ENCODE measurements at places on chromosomes 16 and 17. TPM values are rescaled to one million over a fixed set of nuclear protein-coding genes. Genes with fewer than 3 reads are reported as not detected.

DNA sequence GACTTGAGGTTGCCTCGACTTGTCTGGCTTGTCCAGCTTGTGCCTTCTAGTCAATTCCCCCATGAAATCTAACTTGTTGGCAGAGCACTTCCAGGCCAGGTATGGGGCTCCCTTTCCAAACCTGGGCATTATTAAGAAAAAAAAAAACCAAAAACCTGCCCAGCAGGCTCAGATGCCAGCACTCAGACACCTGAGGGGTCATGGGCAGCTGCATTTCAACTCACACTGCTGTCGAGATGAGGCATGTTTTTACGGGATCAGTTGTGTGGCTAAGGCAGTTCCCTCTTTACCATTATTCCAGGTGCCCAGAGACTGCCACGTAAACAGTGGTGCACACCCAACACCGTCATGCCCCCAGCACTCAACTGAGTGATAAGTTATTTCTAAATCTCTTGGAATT lies 17.8 kb downstream of the TMEM11 start:
- H3K27me3 ChIP-seq: no peaks in the 10 kb centered on the region
- peaks cover 16% of the 10 kb centered on the region for H3K36me3 ChIP-seq
- DNase-seq: no peak
- H3K4me3 ChIP-seq: no peak overlapping the region

DNA sequence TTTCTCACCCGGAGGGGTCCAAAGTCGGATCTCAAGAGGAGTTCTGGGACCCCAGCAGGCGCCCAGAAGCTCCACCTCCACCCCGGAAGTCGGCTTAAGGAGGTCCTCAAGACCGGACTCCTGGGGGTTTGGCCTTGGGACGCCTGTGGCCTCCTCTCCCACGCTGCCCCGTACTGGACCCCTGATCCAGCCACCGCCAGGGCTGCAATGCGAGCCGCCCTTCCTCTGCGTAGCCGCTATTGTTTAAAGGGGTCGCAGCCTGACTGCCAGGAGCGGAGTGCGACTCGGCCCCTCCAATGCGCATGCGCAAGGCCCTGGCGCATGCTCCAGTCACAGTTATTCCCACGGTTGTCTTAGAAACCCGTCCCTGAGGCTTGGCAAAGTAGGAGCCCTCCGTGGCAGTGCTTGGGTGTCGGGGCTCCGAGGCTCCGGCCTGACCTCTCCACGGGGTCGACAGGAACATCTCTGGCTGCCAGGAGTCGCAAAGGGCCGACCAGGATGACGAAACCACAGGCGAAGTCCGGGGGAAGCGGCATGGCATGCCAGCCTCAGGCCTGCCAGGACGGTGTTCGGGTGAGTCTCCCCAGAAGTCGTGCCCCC lies 719.0 kb downstream of the KCNJ18 start:
- no peak overlapping the region for H3K27ac ChIP-seq
- H3K4me1 ChIP-seq: no peaks in the 10 kb centered on the region
- peaks cover 6% of the 10 kb centered on the region for H3K36me3 ChIP-seq
- no peak overlapping the region for H3K4me3 ChIP-seq

DNA sequence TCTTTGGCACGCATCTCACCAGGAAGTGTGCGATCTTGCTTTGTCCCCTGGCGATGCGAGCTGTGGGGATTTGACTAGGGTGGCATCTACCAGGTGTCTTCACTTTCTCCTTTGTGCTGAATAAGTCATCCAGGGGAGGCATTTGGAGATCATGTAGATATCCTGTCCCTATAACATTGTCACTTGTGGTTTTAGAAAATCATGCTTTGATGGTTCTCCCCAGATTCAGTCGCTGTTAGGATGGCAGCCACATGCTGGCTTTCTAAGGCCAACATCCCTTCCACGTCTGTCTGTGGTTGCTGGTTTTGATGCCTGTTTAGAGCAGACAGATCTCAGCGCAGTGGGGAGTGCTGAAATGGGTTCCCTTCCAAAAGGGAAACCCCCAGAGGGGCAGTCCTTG lies 2.5 kb downstream of the ADAD2 start:
- no peak for DNase-seq
- H3K36me3 ChIP-seq: no peaks in the 10 kb centered on the region
- H3K27me3 ChIP-seq: peaks cover 13% of the 10 kb centered on the region
- no peak overlapping the region for H3K4me3 ChIP-seq
- no peak overlapping the region for H3K27ac ChIP-seq
- H3K4me1 ChIP-seq: peaks cover 3% of the 10 kb centered on the region

DNA sequence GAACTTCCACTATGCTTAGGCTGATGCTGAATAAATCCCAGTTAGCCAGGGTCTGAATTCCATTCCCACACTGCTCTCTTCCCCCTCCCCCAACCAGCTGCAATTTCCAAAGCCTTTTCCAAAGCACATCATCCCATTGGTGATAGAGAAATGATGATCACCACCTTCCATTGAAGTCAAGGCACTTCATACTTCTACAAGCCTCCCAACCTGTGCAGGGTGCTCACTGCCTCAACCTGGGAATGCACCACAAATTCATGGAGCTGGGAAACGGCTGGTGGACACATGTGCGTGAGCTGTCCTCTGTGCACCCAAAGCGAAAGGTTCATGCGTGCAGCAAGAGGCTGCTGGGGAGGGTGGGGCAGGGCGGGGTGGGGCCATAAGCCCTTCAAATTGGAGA lies 302.7 kb upstream of the IRX3 start:
- no peaks in the 10 kb centered on the region for H3K36me3 ChIP-seq
- H3K27me3 ChIP-seq: peaks cover 70% of the 10 kb centered on the region
- no peak for DNase-seq
- peaks cover 6% of the 10 kb centered on the region for H3K4me1 ChIP-seq

- peaks cover 16% of the 10 kb centered on the region for H3K4me1 ChIP-seq
- DNase-seq: no peak
- no peaks in the 10 kb centered on the region for H3K27me3 ChIP-seq
- H3K4me3 ChIP-seq: no peak overlapping the region
- peaks cover 4% of the 10 kb centered on the region for H3K36me3 ChIP-seq
- no peak overlapping the region for H3K27ac ChIP-seq
These were observed 10.0 kb downstream of the GGA2 start for GRCh38 chr16:23500212-23500861.

- no peaks in the 10 kb centered on the region for H3K4me1 ChIP-seq
- no peak for DNase-seq
- H3K4me3 ChIP-seq: no peak overlapping the region
- no peak overlapping the region for H3K27ac ChIP-seq
- H3K27me3 ChIP-seq: no peaks in the 10 kb centered on the region
These were observed 13.8 kb upstream of the MC1R start for GRCh38 chr16:89904606-89905510.

- DNase-seq: peak; percentile 11
- peaks cover 2% of the 10 kb centered on the region for H3K36me3 ChIP-seq
- H3K27ac ChIP-seq: no peak overlapping the region
- H3K27me3 ChIP-seq: peaks cover 75% of the 10 kb centered on the region
These were observed 42.1 kb upstream of the BHLHA9 start for GRCh38 chr17:1227917-1228780.

DNA sequence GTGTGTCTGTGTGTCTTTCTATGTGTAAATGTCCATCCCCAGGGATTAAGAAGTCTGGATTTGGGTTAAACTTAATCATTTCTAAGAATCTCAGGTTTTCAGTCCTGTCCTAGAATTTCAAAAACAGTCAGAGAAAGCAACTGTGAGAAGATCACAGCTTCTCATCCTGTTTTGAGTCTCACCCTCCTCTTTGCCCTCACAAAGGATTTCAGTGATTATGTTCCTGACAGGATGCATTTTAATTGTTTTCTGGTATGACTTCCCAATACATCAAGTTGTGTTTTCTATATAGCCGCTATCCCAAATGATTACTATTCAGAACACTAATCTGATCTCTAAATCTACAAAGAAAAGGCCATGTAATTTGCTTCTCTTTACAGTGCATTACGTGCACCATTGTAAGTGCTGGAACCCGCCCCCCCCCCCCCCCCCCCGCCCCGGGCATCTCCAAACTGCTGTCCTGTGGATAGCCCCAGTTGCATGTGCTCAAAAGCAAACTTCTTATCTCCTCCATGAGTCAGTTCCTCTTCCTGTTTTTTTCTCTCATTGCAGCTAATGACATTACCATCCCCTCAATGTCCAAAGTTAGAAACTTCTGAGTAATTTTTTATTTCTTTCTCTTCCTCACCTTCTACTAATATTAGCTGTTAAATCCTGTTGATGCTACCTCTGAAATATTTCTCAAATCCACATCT lies 73.9 kb downstream of the CDH13 start:
- no peak overlapping the region for H3K4me3 ChIP-seq
- no peaks in the 10 kb centered on the region for H3K4me1 ChIP-seq

- H3K27ac ChIP-seq: peak overlapping the region; percentile 80
- peaks cover 7% of the 10 kb centered on the region for H3K4me1 ChIP-seq
- H3K27me3 ChIP-seq: peaks cover 14% of the 10 kb centered on the region
- H3K4me3 ChIP-seq: no peak overlapping the region
These were observed 45.7 kb downstream of the VAT1L start for GRCh38 chr16:77833921-77834634.

- peaks cover 23% of the 10 kb centered on the region for H3K36me3 ChIP-seq
- H3K27me3 ChIP-seq: no peaks in the 10 kb centered on the region
- H3K27ac ChIP-seq: no peak overlapping the region
- H3K4me3 ChIP-seq: no peak overlapping the region
These were observed 23.3 kb downstream of the GPR179 start for GRCh38 chr17:38320482-38320881.

DNA sequence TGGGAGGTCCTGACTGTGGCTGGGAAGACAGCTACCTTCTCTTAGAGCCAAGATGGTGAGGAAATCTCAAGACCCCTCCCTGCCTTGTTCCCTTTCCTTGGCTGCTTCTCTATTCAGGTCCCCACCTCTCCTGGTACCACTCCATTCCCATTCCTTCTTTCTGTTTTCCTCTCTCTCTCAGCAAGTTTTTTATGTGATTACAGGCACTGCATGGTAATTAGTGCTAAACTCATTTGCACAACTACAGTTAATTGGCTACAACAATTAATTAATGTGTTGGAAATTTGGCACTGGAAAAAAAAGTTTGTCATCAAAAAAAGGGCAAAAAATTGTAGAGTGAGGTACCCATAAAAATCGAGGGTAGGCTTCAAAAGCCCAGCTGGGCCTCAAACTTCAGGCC lies 45.3 kb downstream of the NEUROD2 start:
- H3K4me1 ChIP-seq: peaks cover 22% of the 10 kb centered on the region
- peak overlapping the region; percentile 34 for H3K27ac ChIP-seq
- no peak overlapping the region for H3K4me3 ChIP-seq

GRCh38 chr17:37292429-37293139 lies 83.2 kb upstream of the C17orf78 start:
- no peak overlapping the region for H3K27ac ChIP-seq
- no peak overlapping the region for H3K4me3 ChIP-seq
- DNase-seq: no peak
- H3K4me1 ChIP-seq: no peaks in the 10 kb centered on the region
- no peaks in the 10 kb centered on the region for H3K27me3 ChIP-seq
- no peaks in the 10 kb centered on the region for H3K36me3 ChIP-seq

- H3K27ac ChIP-seq: no peak overlapping the region
- DNase-seq: no peak
- no peaks in the 10 kb centered on the region for H3K27me3 ChIP-seq
- no peaks in the 10 kb centered on the region for H3K4me1 ChIP-seq
These were observed 12.9 kb downstream of the BBS2 start for GRCh38 chr16:56506941-56507340.

DNA sequence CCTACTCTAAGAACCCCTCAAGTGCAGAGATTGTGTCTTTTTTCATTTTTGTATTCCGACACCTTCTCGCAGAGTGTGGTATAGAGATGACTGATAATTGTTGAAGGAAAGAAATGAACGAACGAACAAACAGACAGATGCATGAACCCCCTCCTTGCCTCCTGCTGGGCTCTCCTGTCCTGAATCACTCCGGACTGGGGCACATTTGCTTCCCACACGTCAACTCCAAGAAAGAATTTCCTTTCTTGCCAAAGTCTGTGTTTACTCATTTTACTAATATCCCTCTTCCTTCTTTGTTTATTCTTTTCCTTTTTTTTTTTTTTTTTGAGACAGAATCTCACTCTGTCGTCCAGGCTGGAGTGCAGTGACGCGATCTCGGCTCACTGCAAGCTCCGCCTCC lies 37.5 kb upstream of the BHLHA9 start:
- peaks cover 2% of the 10 kb centered on the region for H3K36me3 ChIP-seq
- no peak overlapping the region for H3K4me3 ChIP-seq
- DNase-seq: no peak
- H3K27ac ChIP-seq: no peak overlapping the region
- H3K27me3 ChIP-seq: peaks cover 39% of the 10 kb centered on the region

DNA sequence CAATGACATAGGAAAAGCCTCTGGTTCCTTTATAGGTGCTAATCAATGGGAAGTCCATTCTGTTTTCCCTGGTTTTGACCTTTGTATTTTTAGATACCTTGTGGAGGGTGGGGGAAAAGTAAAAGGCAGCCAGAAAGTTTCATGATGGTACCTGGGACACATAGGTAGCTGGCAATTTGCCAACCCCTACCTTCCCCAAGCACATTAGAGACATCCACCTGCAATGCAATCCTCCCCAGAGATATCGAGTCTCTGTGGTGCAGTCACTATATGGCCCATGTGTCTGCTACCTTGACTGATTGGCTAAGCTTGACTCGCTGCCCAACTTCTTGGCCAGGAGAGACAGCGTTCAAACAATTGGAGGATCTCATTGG lies 86.4 kb downstream of the IRX3 start:
- no peak for DNase-seq
- peaks cover 4% of the 10 kb centered on the region for H3K4me1 ChIP-seq
- H3K27me3 ChIP-seq: peaks cover 43% of the 10 kb centered on the region
- H3K27ac ChIP-seq: no peak overlapping the region
- H3K4me3 ChIP-seq: no peak overlapping the region

MT1G gene
- 2.9 TPM for total RNA-seq

CLDN7 gene
- 147 TPM for total RNA-seq

GNAO1 gene
- 14.6 TPM for total RNA-seq

SCARF1 gene
- 0.69 TPM for total RNA-seq

IQCK gene
- 31.5 TPM for total RNA-seq
